SK-N-MC (cell line): ENCODE measurements at places on chromosomes 11 and 22.

GRCh38 chr11:86606836-86607481 lies 65.5 kb downstream of the ME3 start:
- DNase-seq = no peak

DNA sequence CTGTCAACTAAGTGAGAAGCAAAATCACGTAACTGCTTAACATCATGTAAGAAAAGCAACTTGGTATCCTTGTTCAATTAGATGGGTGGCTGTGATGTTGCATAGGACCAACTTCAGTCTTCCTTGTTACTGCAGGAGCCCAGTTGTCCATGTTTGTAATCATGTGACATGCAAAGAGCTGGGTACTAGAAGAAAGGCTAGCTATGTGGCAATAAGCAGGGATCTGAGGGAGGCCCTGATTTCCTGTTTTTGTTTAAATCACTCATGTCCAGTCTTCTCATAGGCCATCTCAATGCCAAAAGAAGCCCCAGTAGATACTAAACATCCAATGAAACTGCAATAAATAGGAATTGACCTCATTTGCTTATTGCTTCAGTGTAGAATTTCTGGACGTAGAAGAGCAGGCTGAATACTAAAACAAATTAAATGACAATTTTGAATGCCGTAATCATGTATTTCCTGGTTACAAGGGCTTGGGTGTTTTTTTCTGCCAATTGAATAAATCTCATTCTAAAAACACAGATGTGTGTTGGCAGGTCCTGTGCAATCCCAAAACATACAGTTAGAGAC lies 140.8 kb upstream of the ARHGAP20 start:
- no peak for DNase-seq

DNA sequence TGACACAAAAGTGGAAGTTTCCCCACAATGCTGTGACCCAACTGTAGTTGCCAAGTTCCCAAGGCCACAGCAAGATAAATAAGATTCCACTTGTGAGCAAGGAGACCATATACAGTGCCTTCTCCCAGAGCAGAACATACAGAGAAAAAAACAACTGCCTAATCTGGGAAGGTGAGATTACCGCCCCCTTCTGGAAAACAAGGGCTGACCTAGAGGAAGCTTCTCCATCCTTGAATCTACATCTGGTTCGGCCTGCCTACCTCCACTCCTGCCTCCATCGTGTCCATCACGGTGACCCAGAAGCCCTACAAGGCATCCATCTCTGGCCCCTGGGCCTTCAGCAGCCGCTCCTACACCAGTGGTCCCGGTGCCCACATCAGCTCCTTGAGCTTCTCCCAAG lies 6.1 kb upstream of the RNASEH2C start:
- DNase-seq = no peak

DNA sequence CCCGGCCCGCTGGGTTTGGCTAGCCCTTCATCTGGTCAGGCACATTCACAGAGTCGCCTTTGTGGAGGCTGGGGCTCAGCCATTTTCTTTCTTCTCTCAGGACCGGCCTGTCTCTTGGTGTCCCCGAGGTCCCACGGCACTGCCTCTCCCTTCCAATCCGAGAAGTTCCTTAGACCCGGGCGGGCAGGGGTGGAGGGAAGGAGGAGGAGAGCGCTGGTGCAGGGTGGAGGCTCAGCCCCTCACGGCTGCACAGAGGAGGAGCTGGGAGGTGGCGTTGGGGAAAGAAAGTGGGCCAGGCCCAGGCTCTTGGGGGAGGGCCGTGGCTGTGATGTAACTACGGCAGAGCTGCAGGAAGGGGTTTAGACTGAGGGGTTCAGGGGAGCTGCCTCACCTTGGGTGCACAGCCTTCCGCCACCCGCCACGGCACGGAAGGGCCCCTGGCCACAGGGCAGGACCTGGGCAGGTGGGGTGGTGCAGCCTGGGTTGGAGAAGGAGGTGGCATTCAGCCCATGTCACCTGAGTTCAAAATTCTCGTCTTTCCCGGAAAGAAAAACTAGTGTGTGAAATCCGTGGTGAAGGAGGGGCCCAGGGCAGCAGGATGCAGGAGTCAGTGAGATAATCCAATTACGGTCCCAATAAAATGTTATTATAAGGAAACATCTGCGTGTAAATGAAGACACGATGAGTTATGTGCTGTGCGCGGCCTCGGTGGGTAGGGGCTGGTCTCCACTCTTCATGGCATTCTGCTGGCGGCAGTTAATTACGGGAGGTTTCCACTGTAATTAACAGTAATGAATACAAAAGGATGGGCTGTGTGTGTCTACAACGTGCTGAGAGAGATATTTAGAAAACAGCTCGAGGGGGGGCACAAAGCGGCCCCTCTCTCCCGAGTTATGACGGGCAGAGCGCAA lies 1.7 kb downstream of the BRSK2 start:
- DNase-seq = no peak

DNA sequence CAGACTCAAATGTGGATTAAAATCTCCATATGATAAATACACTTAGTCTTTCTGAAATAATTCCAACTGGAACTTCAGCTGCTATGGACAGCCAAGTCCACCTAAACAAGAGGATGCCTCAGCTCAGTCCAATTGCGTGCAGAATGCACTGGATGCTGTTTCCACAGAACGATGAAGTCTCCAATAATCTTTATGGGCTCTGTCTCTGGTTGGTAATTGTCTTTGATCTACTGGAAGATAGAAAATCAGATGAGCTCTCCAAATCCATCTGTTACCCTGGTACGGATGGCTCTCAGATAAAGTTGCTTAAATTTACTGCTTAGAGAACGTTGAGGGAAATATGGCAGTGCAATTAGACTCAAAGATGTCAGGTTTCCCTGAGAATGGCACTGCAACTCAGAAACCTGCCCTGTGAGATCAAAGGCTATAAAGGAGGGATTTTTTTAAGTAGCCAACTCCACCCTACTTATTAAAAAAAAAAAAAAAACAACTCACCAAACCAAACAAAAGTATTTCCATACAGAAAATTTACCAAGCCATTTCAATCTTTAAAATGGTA lies 859 bp upstream of the BIRC3 start:
- DNase-seq = no peak

GRCh38 chr22:28629420-28630176 lies 50.0 kb downstream of the TTC28 start:
- no peak for DNase-seq

DNA sequence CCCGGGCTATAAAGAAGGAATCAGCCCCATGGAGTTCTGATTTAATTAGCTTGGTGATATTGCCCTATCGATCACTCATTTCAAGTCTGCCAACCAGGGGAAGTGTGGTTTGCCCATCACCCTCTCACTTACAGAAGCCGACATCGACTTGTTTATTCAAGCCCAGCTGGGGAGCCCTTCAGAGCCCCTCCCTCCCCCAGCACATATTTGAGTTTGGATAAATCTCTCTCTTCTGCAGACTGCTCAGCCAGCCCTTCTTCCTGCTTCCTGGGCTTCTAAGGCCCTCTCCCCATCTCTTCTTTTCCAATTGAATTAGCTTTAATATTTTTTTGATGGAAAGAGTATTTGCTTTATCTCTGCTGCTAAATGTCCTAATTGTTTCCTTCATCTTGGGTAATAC lies 299.0 kb downstream of the MIAT start:
- no peak for DNase-seq

DNA sequence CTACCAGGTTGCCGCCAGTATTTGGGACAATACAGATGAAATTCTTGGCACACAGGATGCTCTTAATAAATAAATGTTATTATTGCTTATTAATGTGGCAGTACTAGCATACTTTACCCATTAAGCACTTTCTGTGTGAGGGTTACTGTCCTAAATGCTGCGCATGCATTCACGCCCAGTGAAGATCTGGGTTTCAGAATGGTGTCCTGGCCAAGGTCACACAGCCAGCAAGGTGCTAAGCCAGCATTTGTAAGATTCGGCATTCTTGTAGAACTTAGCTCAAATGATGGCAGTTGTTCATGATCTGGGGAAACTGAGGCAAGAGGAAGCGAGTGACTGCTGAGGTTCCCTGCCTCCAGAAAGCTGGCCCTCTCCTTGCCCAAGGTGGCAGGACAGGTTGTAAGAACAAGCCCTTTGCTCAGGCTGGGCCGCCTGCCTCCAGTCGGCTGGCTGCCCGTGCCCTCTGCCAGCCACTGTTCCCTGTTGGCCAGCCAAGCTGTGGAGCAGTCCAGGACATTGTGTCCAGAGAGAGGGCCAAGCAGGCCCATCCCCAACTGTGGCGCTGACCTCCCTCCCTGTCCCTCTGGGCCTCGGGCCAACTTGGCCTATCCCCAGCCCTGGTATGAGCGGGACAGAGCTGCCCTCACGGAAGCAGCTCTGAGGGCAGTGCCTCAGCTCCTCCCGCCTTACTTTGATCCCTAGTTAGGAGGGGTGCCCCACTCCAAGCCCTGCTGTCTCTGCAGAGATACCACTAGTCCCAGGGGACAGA lies 28.8 kb downstream of the TOB2 start:
- DNase-seq = no peak

DNA sequence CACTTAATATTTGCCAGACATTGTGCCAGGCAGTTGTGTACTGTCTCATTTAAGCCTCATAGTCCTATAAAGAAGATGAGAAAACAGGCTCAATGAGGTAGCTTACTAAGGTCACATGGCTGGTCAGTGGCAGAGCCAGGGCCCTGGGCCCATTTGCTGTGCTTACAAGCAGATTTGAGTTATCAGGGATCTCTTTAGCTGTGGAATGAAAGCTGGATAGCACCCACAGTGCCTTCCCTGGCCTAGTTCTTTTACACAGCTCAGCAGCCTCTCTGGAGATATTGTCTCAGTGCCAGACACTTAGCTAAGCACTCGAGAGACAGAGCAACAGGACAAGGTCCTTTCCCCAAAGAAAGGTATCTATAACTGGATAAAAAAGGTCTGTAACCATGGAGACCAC lies 6.1 kb downstream of the TMEM86A start:
- no peak for DNase-seq

DNA sequence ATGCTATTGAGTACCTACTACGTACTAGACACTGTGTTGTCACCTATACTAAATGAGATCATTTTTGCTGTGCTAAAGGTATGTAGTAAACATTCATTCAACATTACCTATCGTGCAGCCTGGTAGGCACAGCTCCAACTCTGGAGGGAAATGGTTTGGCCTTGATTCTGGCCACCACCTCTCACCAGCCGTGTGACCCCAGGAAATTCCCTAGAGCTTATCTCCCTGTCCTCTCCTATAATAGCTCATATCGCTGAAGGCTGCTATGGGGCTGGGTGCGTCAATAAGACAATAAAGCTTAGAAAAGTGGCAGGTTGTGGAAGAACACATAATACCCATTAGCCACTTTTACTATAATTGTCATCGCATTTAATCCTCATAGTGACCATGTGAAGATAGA lies 107.5 kb downstream of the MYO18B start:
- DNase-seq = no peak

DNA sequence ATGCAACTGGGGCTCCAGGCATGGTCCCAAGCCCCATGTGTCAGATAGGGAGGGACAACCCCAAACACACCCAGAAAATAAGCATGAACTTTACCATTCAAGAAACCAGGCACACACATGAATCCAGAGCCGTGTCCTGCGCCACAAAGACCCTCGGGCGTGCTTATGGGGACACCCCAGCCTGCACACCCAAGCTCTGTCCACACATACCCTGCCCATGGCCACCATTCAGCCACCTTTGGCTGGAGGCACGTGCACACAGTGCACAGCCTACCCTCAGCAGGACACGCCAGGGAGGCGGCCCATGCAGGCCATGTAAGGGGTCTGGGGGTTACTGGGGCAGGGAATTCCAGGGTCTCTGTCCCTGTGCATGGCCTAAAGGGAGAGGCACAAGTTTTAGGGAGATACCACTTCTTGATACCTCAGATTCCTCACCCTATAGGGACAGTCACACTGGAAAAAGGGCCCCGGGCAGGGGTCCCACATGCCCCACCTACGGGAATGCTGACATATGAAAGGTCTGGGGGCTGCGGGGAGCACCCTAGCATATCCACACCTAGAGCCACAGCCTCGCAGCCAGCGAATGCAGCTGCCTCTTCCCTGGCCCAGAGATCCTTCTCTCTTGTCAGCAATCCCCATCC lies 20.6 kb downstream of the PACSIN2 start:
- DNase-seq = no peak

GRCh38 chr11:61037441-61038093 lies 64.7 kb upstream of the CD5 start:
- DNase-seq = no peak

- DNase-seq = no peak
These were observed 110.2 kb downstream of the ST3GAL4 start for GRCh38 chr11:126465573-126466188.

DNA sequence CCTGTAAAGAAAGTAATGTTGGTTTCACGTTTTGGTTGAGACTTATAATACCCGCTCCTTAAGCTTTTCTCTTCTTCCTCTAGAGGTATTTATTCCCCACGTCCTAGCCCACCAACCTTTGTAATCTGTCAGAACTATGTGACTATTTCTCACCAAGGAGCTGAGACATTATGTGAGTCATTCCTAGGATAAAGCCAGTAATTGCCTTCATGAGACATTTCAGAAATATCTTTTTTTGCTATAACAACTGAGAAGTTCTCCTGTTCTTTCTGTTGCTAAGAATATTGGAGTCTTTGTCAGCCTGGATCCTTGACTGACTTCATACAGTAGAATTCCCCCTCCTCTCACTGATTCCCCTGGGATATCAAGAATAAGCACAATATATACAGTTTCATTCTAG lies 1497.0 kb upstream of the TENM4 start:
- no peak for DNase-seq

GRCh38 chr11:130846606-130847005 lies 69.7 kb downstream of the SNX19 start:
- no peak for DNase-seq

GRCh38 chr11:6646918-6647679 lies 8.5 kb downstream of the DCHS1 start:
- DNase-seq = peak; percentile 44

- DNase-seq = no peak
These were observed 23.4 kb upstream of the GPR83 start for GRCh38 chr11:94424662-94425061.

DNA sequence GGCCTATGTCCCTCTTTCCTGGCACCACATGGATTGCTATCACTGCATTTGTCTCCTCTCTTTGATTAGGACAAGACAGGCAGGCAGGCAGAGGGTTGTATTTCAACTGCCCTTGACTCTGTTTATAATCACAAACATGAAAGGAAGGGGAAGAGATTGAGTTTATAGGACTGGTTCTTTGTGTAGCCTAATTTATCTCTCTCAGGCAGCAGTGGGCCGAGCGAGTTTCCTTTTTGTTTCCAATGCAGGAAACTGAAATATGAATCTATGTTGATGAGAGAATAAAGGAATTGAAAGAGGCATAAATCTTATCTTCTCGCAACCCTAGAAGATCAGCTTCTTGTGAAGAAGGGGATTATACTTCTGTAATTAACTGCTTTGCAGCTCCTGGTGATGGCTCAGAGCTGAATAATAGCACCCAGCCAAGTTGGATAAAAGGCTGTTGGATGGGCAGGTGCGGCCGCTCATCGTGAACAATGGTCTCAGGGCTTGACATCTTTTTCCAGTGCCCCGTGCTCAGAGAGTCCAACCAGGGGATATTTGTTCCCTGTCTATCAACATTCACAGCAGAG lies 80.6 kb upstream of the SYT13 start:
- no peak for DNase-seq
